Stimulated activated CD4-positive, alpha-beta T cell treated with anti-CD3 and anti-CD28 coated beads, Interleukin-4, amount 100 ng/mL, for 24 hours (primary cell): ENCODE measurements at places on chromosomes 3 and 15.

DNA sequence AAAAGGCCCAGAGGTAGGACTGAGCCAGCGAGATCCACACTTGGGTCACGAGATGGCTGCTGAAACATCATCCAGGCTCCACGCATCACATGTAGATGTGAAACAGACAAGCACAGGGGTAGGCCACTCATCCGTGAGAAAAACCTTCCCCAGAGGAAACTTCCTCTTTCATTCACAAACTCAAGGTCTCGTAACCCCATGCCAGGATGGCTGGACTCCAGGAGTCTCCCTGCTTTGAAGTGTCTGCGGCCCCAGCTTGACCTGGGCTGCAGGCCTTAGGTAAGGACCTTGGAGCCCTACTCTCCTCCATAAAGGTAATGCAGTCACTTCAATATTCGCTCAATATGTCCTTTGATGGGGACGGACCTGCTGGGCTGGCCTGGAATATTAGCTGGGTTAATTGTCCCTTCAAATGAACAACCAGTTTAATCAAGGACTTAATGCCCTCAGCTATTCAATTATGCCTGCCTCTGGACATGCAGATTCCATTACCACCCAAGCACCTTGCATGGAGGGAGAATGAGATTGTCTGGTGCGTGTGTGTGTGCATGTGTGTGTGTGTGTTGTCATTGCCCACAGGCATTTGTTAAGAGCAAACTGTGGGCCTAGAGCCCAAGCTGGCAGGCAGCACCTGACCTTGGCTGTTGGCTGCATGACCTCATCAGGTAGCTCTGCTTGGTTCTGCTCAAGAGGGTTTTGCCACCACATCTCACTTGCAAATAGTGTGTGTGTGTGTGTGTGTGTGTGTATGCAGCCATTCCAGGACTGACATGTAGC, 186.9 kb upstream of the TLE3 start:
- no peak for DNase-seq

DNA sequence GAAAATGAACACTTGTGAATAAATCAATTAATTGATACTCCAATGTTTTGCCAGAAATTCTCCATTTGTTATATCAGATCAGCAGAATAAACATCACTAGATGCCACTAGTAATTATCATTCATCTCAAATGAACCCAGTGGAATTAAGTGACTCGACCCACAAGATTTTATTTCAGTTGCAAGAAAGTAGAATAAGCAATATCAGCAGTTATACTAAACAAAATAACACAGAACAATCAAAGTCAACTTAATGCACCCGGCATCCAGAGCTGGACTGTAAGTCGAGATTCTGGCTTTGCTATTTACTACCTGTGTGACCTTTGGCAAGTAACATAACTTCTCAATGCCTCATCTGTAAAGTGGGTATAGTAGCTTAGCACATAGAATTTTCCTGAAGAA, 256.5 kb downstream of the MEIS2 start:
- DNase-seq, result no peak

DNA sequence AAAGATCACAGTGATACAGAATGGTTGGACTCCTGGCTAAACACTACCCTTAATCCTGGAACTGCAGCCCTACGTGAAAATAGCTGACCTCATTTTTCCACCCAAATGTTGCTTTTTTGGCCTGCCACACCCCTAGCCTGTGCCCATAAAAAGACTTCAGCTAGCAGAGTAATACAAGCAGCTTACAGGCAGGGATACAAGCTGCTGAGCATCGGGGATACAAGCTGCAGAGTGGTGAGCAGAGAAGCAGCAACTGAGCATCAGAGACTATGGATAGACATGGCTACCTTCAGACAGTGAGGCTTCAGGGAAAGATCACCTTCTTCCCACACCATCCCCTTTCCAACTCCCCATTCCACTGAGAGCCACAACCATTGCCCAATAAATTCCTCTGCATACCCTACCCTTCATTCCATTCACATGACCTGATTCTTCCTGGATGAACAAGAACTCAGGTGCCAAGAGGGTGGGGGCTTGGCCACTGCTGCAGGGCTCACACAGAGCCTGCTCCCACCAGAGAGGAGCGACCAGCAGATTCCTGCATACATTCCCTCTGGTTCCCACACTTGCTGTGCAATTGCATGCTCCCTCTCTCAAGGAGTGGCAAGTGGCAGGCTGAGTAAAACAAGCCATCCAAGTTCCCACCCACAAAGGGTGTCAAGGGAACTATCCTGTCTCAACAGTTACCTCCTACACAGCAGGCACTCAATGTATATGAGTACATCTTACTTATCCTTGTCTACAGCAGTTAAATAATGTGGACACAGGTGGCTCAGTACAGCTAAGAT, 217.5 kb downstream of the ALCAM start:
- no peak for DNase-seq

DNA sequence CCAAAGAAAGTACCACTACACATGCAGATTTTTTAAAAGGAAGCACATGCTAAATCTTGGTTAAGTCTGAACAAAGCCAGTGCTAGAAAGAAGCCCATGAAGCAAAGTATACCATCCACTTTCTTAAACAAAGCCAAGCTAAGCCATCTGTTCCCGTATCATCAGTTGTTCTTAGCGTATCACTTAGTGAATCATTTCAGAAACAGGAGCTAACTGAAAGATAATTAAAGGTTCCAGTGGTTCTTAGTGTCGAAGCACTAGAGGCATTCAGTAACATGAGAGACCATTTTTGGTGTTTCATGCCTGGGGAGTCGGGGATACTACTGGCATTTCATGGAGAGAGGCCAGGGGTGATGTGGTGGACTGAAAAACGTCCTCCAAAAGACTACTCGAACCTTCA, 12.8 kb downstream of the UBXN7 start:
- no peak for DNase-seq

GRCh38 chr3:178966299-178967176, 105.1 kb downstream of the ZMAT3 start:
- DNase-seq, result no peak

DNA sequence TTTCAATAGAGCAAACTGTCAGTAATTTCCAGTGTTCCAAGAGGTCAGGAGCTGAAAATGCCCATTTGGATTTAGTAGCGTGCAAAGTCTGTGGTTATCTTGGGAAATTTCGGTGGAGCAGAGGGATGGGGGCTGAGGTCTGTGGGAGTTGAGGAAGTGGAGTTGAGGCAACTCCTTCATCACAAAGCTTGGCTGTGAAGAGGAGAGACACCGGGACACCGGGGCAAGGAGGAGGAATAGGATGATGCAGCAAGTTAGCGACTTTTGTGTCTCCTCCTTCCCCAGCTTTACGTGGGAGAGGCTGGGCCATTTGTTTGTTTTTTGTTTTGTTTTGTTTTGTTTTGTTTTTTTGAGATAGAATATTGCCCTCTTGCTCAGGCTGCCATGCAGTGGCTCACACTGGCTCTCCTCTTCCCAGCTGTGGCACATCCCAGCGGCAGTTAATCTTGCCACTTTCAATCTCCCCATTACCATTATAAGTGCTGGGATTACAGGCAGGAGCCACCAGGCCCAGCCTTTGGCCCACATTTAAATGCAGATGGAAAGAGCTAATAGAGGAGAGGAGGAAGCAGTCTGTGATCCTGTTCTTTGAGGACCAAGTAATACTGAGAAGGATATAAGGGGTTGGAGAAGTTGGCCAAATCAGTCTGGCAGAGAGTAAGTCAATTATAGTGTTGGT, 47.1 kb downstream of the CRTC3 start:
- no peak for DNase-seq

DNA sequence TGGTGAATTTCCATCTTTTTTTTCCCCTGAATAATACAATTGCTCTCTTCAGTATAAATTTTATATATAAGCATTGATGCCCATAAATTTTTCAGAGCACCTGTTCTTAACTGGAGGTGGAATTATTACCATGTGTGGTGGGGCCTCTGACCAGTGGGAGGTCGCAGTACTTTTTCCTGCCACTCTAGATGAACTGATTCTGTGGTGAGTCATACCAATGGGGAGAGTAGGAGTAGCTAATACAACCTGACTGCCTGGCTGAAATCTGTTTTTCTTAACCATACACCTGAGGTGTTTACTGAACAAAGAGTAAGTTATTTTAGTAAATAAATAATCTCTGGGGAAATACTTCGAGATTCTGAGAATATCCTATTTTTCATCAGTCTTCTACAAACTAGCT, 67.2 kb downstream of the UNC13C start:
- no peak for DNase-seq

GRCh38 chr3:131387796-131388489, 6.4 kb downstream of the NUDT16 start:
- DNase-seq, result no peak

DNA sequence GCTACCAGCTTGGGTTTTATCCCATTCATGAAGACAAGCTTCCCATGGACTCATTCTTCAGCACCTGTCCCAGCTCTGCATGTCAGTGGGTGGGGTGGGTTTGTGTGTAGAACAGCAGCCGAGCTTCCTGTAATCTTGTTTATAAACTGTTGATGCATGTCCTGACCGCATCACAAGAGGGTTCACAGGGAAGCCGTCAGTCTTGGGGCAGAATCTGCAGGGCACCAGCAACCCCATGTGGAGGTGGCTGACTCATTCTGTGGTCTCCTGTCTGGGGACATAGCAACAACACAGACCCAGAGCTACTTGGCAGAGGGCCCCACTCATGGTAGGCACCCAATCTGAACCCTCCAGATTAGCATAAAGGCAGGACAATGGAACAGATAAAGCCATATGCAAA, 35.6 kb downstream of the DAPK2 start:
- DNase-seq, result peak; percentile 85

DNA sequence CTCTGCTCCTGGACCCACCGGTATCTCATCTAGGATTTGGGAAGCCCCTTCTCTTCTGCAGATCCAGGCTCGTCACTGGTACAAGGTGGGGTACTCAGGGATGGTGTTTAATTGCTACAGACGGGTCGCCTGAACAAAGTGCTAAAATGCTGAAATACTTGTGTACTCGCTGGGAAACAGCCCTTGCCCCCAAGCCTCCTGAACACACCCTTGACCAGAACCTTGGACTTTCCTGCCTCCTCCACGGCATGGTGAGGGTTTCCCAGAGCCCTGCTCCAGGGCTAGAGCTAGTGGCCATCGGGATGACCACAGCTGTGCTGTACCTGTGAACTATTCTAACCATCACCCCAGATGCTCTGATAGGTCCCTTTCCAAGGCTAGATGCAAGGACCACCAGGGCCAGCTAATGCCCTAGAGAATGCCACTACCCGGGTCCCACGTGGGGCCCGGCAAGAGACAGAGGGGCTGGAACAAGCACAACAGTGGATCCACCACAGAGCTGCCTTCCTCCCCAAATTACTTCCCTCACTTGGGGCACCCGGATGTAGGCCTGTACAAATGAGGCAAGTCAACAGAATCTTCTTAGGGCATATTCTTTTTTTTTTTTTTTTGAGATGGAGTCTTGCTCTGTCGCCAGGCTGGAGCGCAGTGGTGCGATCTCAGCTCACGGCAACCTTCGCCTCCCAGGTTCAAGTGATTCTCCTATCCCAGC, 267.3 kb downstream of the FOXP1 start:
- DNase-seq, result no peak

DNA sequence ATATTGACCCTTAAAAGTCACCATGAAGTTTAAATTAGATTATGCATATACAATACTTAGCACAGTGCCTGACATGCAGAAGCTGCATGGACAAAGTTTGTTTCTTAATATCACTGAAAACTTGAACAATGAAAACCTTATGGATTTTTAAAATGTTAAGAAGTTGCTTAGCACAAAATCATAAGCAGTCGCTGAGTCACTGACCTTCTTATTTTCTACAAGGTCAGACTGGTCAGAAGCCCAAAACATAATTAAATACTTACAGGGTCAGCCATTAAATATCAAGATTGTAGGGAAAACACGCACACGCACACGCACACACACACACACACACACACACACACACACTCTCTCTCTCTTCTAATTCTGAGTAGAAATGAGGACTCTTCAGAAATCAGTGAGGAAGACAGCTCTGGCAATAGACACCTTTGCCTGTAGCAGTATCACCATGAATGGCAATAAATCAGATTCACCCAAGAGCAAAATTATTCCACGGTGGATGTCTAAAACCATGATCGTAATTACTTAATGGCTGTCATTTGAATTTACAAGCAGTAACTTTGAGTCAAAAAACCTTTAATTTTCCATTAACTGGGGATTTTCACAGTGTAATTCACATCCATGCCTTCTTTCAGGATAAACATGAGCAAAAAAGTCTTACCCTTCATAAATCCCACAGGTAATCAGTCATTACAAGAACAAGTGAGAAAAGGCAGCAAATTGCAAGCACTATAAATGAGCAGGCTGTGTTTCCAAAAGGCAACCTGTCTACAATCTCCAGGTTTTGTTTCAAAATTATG, 147.5 kb downstream of the OSBPL10 start:
- DNase-seq, result no peak
